Stimulated activated CD8-positive, alpha-beta memory T cell treated with anti-CD3 and anti-CD28 coated beads, Interleukin-4, amount 100 ng/mL, for 48 hours (primary cell): ENCODE measurements at places on chromosomes 4 and X.

DNA sequence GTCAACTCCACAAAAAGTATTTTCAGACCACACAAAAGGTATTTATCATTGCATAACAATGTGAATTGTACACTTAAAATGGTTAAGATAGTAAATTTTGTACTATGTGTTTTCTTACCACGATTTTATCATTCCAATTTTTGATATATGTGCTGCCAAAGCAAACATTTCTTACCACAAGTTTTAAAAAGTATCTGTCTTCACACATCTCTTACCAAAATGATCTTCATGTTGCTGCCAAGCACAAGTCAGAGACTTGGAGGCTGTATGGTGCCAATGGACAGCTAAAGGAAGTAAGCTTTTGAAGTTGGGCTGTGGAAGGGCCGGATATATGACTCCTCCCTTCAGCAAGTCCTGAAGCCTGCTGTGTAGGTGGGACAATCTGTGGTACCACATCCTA is 67.9 kb downstream of the TMLHE start:
- DNase-seq, result no peak

- DNase-seq, result no peak
Measured at GRCh38 chr4:159828687-159829086, 725.8 kb downstream of the RAPGEF2 start.

GRCh38 chrX:120331116-120331515 is 19.9 kb upstream of the TMEM255A start:
- no peak for DNase-seq

- DNase-seq, result no peak
Measured at GRCh38 chrX:106039920-106040319, 1.4 kb upstream of the SERPINA7 start.

- no peak for DNase-seq
Measured at GRCh38 chr4:46392421-46392820, 2.5 kb upstream of the GABRA2 start.

DNA sequence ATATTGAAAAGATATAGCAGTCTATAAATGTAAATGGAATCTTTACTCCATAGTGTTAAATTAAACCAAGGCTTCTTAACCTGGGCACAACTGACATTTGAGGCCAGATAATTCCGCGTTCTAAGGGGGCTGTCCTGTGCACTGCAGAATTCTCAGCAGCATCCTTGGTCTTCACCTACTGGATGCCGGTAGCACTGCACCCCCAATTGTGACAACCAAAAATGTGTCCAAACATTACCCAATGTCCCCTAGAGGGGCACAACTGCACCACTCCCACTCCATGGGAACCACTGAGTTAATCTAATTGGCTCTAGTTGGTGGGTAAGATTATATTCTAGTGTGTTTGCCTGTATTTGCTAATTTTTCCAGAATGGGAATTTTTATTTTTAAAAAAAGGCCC is 16.6 kb downstream of the AP1S2 start:
- DNase-seq, result no peak

DNA sequence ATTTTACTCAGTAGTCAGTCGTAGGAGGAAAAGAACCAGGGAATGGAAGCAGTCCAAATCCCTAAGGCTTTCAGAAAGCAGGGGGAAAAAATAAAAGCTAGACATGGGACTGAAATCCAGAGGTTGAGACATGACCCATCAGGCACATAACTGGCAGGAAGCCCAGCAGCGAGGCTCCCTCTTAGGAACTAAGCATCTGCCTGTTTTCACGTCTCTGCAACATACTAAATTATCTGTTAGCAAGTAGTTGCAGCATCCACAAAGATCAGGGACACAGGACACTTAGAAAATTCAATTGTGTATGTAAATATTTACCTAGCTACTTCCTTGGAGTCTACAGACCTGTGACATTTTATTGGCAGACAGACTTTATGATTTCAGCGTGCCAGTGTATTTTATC is 118.0 kb upstream of the EDNRA start:
- DNase-seq, result no peak

- no peak for DNase-seq
Measured at GRCh38 chr4:2907706-2908293, 55.4 kb downstream of the NOP14 start.

- DNase-seq, result no peak
Measured at GRCh38 chr4:108763226-108763593, 357 bp upstream of the ETNPPL start.

DNA sequence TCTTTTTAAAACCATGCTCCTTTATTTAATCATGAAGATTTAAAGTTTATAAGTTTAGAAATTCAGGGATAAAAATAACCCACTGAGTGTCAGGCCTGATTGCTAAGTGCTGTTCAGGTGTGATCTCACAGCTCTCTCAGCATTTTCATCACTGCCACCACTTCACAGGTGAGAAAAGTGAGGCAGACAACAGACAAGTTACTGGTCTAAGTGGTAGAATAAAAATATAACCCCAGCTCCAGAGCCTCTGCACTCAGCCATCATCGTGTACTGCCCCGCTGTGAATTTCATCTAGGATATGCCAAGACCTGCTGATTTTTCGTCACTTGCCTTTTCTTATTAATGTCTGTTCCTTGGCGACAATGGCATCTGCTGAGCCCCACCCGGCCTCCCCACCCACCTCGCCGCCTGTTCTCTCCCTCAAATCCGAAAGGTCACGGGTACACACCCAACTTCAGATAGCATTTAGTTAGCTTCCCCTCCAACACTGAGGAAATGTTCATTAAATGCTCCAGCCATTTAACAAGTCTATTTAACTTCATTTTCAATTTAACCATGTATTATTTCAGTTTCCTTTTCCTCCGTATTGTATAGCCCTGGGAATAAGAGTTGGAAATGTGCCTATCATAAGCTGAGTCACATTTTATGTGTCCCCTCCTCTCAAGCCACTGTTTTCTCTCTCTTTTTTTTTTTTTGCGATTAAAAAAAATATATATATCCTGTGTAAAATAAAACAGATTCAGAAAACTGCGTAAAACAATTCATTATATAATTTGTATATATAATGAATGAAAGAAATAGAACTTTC is 236.5 kb downstream of the CBR4 start:
- DNase-seq, result no peak

GRCh38 chr4:33911959-33912358 is 2332.4 kb downstream of the ARAP2 start:
- no peak for DNase-seq

- no peak for DNase-seq
Measured at GRCh38 chrX:10486373-10486772, 134.0 kb downstream of the MID1 start.

DNA sequence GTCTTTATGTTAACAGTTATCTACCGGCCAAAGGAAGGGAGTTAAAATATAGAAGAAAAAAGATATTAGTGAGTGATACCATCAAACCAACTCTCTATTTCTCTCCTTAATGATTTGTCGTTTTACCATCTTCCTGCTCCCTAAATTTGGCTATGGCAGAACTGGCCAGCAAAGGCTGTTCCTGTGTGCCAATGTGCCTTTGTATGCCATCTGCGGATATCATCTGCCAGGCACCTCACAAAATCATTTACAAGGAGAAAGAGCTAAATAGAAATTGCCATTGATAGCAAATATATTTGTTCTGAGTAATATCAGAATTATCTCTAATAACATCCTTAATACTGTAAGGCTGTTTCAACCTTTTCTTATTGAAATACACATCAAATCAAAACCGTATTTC is 22.4 kb downstream of the GPM6A start:
- no peak for DNase-seq

DNA sequence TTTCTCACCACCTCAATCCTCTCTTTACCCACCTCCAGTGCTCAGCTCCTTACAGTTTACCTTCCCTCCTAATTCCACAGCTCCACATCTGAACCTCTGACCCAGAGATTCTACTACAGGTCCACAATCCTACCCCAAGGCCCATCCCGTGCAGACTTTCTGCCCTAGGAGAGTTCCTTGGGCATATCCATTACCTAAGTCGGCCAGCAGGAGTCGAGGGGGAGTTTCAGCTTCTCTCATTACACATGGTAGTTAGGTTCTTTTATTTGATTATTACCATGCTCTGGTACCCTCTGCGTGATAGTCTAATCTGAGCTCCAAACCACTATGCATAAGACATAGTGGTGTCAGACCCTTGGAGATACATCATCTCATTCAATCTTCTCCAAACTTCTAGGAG is 117.9 kb downstream of the SH3RF1 start:
- DNase-seq, result no peak

DNA sequence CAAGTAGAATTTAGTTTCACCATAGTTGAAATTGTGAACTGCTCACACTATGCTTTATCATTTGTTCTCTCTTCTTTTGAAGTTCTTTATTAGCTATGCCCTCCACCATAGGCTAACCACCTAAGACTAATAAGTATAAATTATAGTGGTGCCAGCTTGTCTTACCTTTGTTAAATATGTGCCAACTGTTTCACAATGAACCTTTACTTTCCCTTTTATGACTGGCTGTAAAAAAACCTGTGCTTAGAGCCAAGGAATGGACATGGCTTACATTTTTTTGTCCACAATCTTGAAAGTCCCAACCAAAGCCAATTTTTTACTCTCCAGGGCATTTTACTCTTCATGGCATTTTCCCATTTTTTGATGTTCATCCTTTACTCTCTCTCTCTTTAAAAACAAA is 123.5 kb upstream of the LEF1 start:
- DNase-seq, result no peak

- DNase-seq, result no peak
Measured at GRCh38 chr4:163077680-163078079, 89.0 kb downstream of the NAF1 start.

- DNase-seq, result no peak
Measured at GRCh38 chr4:10947898-10948297, 263.3 kb upstream of the CLNK start.

DNA sequence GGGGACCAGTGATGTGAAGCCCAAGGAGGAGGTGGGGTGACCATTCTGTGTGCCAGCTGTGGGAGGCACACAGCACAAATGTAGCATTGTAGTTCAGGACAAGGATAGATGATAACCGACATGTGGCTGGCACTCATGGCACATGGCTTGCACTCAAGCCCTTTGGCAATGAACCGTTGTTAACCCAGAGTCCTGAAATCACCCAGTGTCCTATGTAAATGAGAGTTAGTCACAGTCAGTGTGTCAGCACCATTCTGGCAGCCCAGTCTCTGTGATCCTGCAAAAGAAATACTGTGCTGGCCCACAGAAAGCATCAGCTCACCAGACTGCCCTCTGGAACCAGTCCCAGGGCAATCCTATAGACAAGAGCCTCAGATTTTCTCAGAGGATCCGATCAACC is 339.3 kb downstream of the MID1IP1 start:
- no peak for DNase-seq

GRCh38 chr4:176193938-176194337 is 1.4 kb downstream of the SPATA4 start:
- peak; percentile 43 for DNase-seq

DNA sequence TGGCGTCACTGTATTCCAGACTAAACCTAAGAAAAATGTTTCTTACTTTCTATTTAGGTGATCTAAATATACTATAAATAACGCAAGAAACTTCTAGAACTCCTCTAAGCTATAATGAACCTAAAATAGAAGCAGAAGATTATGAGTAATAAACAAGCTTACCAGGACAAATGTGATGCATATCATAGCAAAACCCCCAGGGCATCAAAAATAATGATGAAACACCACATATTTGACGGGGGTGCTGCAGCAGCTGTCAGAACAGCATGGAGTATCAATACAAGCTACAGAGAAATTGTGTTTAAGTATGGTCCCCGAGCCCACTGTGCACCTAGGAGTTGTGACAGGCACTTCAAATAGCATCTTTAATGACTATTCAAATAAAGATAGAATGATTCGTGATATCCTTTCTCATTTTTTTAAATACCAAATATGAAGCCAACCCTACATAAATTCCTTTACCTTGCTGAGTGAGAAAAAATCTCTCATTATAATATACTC is 337.3 kb downstream of the CENPC start:
- DNase-seq, result no peak

GRCh38 chr4:28811025-28811424 is 1909.1 kb upstream of the PCDH7 start:
- DNase-seq, result no peak

GRCh38 chr4:165208741-165209388 is 1.5 kb downstream of the KLHL2 start:
- peak; percentile 51 for DNase-seq

- no peak for DNase-seq
Measured at GRCh38 chr4:41722181-41722580, 26.3 kb downstream of the PHOX2B start.

DNA sequence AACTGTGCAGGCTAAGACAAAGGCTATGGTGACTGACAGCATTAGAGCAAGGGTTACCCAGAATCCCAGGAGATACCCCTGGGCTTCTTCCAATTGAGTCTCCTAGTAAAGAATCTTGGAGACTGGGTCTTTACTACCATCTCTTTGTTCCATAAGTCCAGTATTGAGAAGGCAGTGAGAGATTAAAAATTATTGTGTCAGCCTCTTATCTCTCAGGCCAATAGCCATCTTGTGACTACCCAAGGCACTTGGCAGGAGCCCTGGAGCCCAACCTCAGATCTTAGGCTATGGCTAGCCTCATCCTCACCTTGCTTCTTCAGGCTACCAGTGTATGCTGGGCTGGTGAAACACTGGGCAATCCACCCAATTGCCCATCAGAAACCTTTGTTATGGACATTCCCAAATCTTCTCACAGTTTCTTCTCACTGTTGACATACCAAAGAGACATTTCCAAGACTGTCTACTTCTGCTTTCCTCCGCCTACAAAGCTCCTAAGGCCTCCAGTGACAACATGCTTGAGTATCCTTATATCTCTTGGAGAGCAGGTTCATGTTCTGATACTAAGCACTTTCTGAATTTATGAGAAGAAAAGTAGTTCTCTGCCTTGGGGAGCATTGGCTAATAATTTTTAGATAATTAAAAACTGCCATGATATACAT is 76.3 kb upstream of the STIM2 start:
- no peak for DNase-seq

DNA sequence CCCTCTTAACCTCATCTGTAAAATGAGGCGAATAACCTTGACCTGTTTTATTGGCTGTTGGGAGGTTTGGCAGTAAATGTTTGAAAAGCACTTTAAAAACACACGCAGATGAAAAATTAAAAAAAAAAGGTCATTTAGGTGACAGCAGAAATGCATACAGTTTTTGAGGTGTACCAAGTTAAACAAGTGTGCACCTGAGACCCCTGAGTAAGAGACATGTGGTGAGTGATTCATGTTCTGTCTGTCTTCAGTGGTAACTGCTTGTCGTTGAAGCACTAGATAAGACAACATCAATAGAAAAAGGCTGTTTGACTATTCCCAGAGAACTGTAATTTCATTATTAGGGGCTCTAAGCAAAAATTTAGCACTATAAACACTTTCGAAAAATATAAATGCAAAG is 608.4 kb upstream of the PITX2 start:
- DNase-seq, result no peak
